Activated CD4-positive, alpha-beta T cell treated with anti-CD3 and anti-CD28 coated beads, Interleukin-2, amount 10 ng/mL, durations not matched to agents 7 days and 5 days (primary cell): ENCODE measurements at places on chromosomes 12 and 14.

- H3K4me1 ChIP-seq, result no peaks in the 10 kb centered on the region
- no peak for DNase-seq
- H3K27me3 ChIP-seq, result no peaks in the 10 kb centered on the region
- H3K27ac ChIP-seq, result no peak overlapping the region
- H3K4me3 ChIP-seq, result no peak overlapping the region
Observed at GRCh38 chr14:32312010-32312331, 17.1 kb upstream of the AKAP6 start.

DNA sequence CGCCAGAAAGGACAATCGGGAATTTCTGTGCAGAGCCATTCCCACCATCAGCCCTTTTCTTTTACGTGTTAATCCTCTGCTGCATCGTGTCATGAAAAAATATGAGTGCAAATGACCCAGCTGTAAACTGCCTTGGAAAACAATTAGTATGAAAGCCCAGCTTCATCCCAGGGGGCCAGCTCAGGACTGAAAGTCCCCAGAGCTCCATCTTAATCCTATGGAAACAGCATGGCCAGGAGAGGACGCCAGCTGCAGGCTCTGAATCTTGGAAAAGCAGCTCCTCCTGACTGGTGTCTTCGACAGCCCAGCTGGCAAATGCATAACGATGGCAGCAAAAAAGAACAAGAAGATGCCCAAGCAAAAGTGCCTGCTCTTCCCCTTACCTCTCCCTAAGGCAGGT, 191.5 kb downstream of the NTF3 start:
- DNase-seq, result no peak
- H3K36me3 ChIP-seq, result no peaks in the 10 kb centered on the region
- H3K4me3 ChIP-seq, result no peak overlapping the region
- H3K27me3 ChIP-seq, result no peaks in the 10 kb centered on the region
- no peak overlapping the region for H3K27ac ChIP-seq

DNA sequence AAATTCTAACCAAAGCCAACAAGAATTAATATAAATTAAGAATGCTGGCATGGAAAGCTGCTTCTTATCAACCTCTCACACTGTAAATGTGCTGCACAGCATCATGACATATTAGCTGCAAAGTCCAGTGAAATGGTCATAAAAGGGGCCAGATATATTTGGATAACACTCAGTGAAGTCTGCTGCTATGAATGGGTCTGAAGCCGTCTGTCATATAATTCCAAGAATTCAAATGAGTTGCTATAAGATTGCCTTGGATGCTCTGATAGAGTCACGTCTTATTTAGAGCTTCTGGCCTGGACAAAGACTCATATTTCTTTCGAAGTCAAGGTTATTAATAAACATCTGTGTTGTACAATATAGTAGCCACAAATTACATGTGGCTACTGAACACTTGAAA, 54.3 kb upstream of the OVCH1 start:
- no peak overlapping the region for H3K27ac ChIP-seq
- no peak overlapping the region for H3K4me3 ChIP-seq
- H3K27me3 ChIP-seq, result peaks cover 4% of the 10 kb centered on the region
- no peak for DNase-seq

DNA sequence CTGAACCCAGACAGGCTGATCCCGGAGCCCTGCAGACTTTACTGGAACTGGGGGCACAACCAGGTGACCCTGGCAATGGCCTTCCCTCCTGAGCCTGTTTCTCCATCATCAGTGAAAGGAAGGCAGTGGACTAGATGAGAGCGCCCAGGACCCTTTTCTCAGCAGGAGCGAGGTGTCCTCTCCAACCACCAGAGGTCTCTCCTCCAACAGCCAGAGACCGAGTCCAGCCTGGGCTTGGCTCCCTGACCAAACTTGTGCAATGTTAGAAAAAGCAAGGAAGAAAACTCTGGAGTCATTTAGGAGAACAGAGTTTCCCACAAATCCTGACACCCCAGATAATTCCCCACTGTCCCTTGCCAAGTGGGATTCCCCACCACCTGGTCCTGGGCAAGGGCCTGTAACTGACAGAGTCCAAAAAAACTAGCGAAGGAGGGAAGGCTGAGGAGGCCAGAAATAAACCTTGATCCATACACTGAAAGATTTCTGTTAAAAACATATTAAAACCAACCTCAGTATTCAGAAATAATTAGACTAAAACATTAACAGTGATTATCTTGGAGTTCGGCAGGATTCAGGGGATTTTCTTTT, 9.0 kb downstream of the RPS6KL1 start:
- DNase-seq, result peak; percentile 32
- no peaks in the 10 kb centered on the region for H3K4me1 ChIP-seq
- H3K27ac ChIP-seq, result no peak overlapping the region
- H3K27me3 ChIP-seq, result no peaks in the 10 kb centered on the region
- no peak overlapping the region for H3K4me3 ChIP-seq

GRCh38 chr12:19761463-19761862, 322.2 kb downstream of the AEBP2 start:
- H3K4me3 ChIP-seq, result no peak overlapping the region
- H3K4me1 ChIP-seq, result no peaks in the 10 kb centered on the region
- no peak for DNase-seq
- no peaks in the 10 kb centered on the region for H3K36me3 ChIP-seq
- H3K27ac ChIP-seq, result no peak overlapping the region

DNA sequence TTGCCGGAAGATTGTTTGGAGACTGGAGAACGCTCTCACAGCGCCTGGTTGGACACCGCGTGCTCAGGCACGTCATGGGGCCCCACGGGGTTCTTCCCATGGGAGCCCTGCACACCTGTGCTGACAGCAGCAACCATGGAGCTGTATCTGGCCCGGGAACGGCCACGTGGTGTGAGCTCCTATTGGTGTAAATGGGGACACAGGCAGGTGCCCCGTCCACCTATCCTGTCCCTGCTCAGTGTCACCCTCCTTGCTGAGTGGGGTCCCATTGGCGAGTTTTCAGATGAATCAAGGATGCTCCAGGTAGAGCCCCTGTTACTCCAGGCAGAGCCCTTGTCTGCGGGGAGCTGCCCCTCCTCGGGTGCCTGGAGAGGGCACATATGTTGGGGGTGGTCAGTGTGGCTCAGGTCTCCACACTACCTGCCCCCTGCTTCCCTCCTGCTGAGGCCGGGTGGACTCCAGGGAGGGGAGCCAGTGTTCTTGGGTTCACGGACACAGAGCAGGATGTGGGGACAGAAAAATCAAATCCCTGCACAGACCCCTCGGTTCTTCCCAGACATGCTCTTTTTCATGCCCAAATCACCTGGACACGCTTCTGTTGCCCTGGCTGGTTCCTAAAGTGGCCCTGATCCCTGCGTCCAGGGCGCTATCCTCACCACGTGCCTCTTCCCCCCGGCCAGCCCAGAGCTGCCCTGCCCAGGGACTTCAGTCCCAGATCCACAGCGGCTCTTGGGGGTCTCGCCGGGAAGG, 250.1 kb downstream of the ADGRD1 start:
- no peaks in the 10 kb centered on the region for H3K36me3 ChIP-seq
- no peak for DNase-seq
- H3K4me3 ChIP-seq, result no peak overlapping the region
- no peaks in the 10 kb centered on the region for H3K27me3 ChIP-seq
- H3K4me1 ChIP-seq, result no peaks in the 10 kb centered on the region
- H3K27ac ChIP-seq, result no peak overlapping the region

DNA sequence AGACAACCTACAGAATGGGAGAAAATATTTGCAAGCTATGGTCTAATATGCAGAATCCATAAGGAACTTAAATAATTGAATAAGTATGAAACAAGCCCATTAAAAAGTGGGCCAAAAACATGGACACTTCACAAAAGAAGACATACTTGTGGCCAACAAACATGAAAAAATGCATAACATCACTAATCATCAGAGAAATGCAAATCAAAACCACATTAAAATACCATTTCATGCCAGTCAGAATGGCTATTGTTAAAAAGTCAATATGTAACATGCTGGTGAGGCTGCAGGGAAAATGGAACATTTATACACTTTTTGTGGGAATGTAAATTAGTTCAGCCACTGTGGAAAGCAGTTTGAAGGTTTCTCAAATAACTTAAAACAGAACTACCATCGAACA, 945.4 kb upstream of the FLRT2 start:
- H3K36me3 ChIP-seq, result no peaks in the 10 kb centered on the region
- no peaks in the 10 kb centered on the region for H3K27me3 ChIP-seq
- H3K27ac ChIP-seq, result no peak overlapping the region
- H3K4me3 ChIP-seq, result no peak overlapping the region

DNA sequence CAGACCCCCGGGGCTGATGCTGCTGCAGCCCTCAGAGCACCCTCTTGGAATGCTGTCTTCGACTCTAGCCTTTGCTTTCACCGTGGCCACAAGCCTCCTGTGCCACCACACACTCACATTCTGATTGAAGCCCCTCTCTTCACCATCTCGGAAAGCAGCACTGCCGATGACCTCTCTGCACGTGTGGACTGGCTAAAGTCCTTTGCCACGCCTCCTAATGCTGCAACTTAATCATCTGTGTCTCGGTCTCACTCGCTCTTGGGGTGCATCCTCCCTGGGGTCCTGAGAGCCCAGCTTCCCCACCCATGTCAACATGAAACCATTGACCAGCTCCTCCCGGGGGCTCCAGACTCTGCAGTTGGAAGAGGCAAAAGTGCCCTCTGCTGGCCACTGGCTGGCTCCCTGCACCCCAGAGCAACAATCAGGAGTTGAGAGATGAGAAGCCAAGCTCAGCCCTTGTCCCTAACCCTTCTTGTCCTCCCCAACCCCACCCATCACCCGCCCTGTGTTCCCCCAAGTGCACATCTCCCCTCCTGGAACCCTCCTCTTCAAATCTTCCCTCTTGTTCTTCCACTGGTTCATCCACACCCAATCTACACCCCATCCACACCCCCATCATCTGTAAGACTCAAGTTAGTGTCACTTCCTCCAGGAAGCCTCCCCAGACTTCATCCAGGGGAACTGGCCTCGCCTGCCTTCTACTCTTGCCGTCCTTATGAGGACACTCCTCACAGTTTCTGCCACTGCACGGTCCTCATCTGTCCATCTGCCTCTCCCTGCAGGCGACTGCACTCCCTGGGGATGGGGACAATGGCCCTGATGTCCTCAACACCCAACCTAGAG, 23.6 kb upstream of the FAM181A start:
- peaks cover 12% of the 10 kb centered on the region for H3K27me3 ChIP-seq
- H3K4me1 ChIP-seq, result peaks cover 4% of the 10 kb centered on the region
- H3K4me3 ChIP-seq, result no peak overlapping the region
- no peak for DNase-seq
- H3K36me3 ChIP-seq, result no peaks in the 10 kb centered on the region
- H3K27ac ChIP-seq, result no peak overlapping the region

GRCh38 chr12:71967211-71967610, 28.6 kb downstream of the TPH2 start:
- DNase-seq, result no peak
- H3K4me3 ChIP-seq, result no peak overlapping the region
- no peaks in the 10 kb centered on the region for H3K36me3 ChIP-seq
- H3K27me3 ChIP-seq, result peaks cover 19% of the 10 kb centered on the region
- no peak overlapping the region for H3K27ac ChIP-seq

DNA sequence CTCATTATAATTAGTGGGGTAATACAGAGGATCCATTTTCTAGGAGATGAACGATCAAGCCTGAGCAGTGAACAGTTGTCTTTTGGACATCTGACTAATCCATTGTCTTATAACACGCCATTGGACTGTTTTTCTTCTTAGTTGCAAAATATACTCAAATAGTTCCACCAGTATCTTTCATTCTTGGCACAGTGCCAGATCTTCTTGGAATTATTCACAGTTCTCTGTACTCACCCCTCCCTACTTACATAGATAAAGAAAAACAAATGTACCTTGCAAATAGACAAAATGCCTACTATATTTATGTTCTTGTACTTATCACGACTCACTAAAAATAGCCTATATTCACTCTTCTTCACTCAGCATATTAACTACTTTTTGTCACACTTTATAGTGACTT, 3.8 kb downstream of the CBLN3 start:
- no peak overlapping the region for H3K4me3 ChIP-seq
- peaks cover 4% of the 10 kb centered on the region for H3K27me3 ChIP-seq
- H3K36me3 ChIP-seq, result no peaks in the 10 kb centered on the region
- no peak for DNase-seq
- H3K27ac ChIP-seq, result peak overlapping the region; percentile 82

- no peaks in the 10 kb centered on the region for H3K27me3 ChIP-seq
- H3K4me1 ChIP-seq, result no peaks in the 10 kb centered on the region
- no peaks in the 10 kb centered on the region for H3K36me3 ChIP-seq
- H3K27ac ChIP-seq, result no peak overlapping the region
- DNase-seq, result no peak
- no peak overlapping the region for H3K4me3 ChIP-seq
Observed at GRCh38 chr14:75968456-75968855, 13.3 kb downstream of the TGFB3 start.

- H3K4me3 ChIP-seq, result peak within 1 kb of the TSS; percentile 53
- H3K36me3 ChIP-seq, result peaks cover 2% of the 10 kb centered on the region
- peaks cover 9% of the 10 kb centered on the region for H3K4me1 ChIP-seq
- peaks cover 43% of the 10 kb centered on the region for H3K27me3 ChIP-seq
- peak; percentile 32 for DNase-seq
Observed at GRCh38 chr12:57611108-57611826, at the start of gene ARHGEF25. TSS of gene ARHGEF25 (plus strand) at chr12:57611435. CDS start at chr12:57611895, 460 bp downstream.

DNA sequence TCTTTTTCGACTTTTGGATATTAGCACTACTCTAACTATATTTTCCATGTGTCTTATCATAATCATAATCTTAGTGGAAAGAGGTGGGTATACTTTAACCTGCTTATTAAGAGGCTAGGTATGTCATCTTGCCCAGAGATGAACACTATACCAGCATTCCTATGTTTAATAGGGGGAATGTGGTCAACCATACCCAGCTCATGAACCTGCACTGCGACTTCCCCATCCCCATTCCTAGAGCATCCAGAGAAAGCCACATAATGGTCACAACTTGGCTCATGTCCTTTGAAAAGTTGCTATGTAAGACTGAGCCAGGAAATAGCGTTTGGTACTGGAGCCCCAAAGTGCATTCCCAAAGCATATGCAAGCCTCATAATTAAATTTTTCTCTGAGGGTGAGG, 55.2 kb downstream of the TMCC3 start:
- H3K36me3 ChIP-seq, result no peaks in the 10 kb centered on the region
- no peak overlapping the region for H3K4me3 ChIP-seq
- H3K27ac ChIP-seq, result no peak overlapping the region
- peaks cover 12% of the 10 kb centered on the region for H3K27me3 ChIP-seq

GRCh38 chr14:27077214-27077613, 479.4 kb upstream of the NOVA1 start:
- H3K27me3 ChIP-seq, result no peaks in the 10 kb centered on the region
- DNase-seq, result no peak
- no peaks in the 10 kb centered on the region for H3K4me1 ChIP-seq

GRCh38 chr12:66919466-66919865, 240.6 kb upstream of the GRIP1 start:
- H3K4me1 ChIP-seq, result peaks cover 2% of the 10 kb centered on the region
- H3K4me3 ChIP-seq, result no peak overlapping the region
- no peak for DNase-seq
- no peaks in the 10 kb centered on the region for H3K36me3 ChIP-seq
- H3K27me3 ChIP-seq, result peaks cover 2% of the 10 kb centered on the region

DNA sequence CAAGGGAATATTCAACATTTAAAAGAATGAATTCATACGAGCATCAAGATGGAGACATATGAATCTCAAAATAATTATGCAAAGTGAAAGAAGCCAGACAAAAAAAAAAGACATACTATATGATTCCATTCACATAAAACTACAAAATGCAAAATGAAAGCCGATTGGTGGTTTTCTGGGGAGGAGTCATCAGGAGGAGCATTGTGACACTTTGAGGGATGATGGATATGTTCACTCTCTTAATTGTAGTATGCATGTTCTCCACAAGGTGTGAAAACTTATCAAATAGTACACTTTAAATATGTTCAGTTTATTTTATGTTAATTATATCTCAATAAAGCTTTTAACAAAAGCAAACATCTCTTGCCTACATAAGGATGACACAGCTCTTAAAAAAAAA, 13.5 kb downstream of the OLR1 start:
- H3K4me3 ChIP-seq, result no peak overlapping the region
- no peak overlapping the region for H3K27ac ChIP-seq
- no peaks in the 10 kb centered on the region for H3K36me3 ChIP-seq
- no peak for DNase-seq
- H3K4me1 ChIP-seq, result peaks cover 7% of the 10 kb centered on the region
